ENCODE measurements at places on chromosomes 3 and 15.

DNA sequence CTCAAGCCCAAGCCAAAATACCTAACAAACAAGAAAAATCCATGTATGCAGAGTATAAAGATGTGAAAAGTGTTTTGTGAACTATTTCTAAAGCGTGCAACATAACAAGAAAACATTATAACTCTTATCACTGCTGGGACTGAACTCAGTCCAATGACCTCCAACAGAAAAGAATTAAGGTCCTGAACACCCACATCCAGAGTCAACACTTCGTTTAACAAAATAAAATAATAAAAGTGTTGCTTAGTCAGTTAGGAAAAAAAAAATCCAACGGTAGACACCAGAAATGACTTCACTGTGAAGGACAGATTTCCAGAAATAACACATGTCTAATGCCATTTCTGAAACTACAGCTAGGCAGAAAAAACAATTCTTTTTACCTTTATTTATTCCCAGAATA is 28.0 kb downstream of the MB21D2 start:
- no peak for DNase-seq

GRCh38 chr3:129718201-129718600 is 111.7 kb upstream of the PLXND1 start:
- DNase-seq: no peak

GRCh38 chr3:148737104-148737530 is 39.4 kb downstream of the AGTR1 start:
- no peak for DNase-seq

GRCh38 chr15:58057559-58057958 is 8.0 kb downstream of the ALDH1A2 start:
- no peak for DNase-seq

- no peak for DNase-seq
Measured at GRCh38 chr3:189941679-189942078, 179.0 kb downstream of the P3H2 start.

- DNase-seq: no peak
Measured at GRCh38 chr15:94119298-94119811, 112.0 kb upstream of the MCTP2 start.
